GM23248 (cell line): ENCODE measurements at places on chromosomes 2 and 18. TPM values are rescaled to one million over a fixed set of nuclear protein-coding genes. Genes with fewer than 3 reads are reported as not detected.

The POTEE gene
- total RNA-seq = not detected in 2 replicates

The PHLPP1 gene
- total RNA-seq = 6.8 and 9.4 TPM in 2 replicates

The IL1R1 gene
- 87.9 and 93.5 TPM in 2 replicates for total RNA-seq

The KCNJ13 gene
- total RNA-seq = not detected in 2 replicates

The CASP10 gene
- total RNA-seq = 5.1 and 5.2 TPM in 2 replicates

The ZFP36L2 gene
- total RNA-seq = 13.8 and 14.4 TPM in 2 replicates

The DTNB gene
- total RNA-seq = 1.1 and 1.4 TPM in 2 replicates

The FER1L5 gene
- under 0.01 TPM in 1 of 2 replicates, not detected in the other for total RNA-seq
